ENCODE measurements at places on chromosomes 11 and 22. TPM values are rescaled to one million over a fixed set of nuclear protein-coding genes. Genes with fewer than 3 reads are reported as not detected.

DNA sequence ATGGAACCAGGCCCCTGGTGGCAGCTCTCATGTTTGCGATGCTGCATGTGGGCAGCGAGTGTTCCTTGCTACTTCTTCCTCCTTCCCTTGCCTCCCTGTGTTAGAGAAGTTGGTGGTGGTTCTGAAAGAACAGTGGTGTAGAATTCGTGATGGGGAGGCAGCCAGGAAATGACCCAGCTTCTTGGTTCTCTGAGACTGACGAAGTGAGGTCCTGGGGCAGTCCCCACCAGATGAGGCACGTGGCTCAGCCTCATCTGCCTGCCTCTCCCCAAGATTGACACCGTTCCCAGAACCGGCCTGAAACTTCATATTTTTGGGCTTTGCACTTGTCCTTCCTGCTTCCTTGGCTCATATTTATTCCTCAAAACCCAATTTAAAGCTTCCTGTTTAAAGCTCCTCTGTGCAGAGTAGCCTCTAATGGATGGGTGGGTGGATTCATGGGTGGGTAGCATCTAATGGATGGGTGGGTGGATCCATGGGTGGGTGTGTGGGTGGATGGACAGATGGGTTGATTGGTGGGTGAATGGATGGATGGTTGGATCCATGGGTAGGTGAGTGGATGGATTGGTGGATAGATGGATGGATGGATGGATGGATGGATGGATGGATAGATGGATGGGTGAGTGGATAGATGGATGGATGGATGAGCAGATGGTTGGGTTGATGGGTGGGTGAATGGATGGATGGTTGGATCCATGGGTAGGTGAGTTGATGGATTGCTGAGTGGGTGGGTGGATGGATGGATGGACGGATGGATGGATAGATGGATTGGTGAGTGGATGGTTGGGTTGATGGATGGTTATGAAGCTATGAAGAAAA is 77.3 kb upstream of the ATXN10 start:
- DNase-seq = no peak

GRCh38 chr11:3052109-3052479 is 5.1 kb downstream of the CARS1 start:
- no peak for DNase-seq

- DNase-seq = peak; percentile 82
Observed at GRCh38 chr22:28594797-28595462, 84.7 kb downstream of the TTC28 start.

GRCh38 chr11:134372961-134373360 is 39.1 kb downstream of the B3GAT1 start:
- DNase-seq = no peak

GRCh38 chr11:125079878-125080530 is 16.9 kb downstream of the SLC37A2 start:
- DNase-seq = no peak

- peak; percentile 97 for DNase-seq
Observed at GRCh38 chr22:26483439-26484359, at the start of the genes HPS4 and SRRD. HPS4 (minus strand) TSS chr22:26483783; CDS start chr22:26481762, 2,021 bp downstream. SRRD (plus strand) TSS chr22:26483877; CDS start chr22:26483891, 14 bp downstream.

The ANKK1 gene
- polyA plus RNA-seq = not detected

The PKP3 gene
- 7.2 TPM for polyA plus RNA-seq

The CREB3L1 gene
- 10.3 TPM for polyA plus RNA-seq

The RFPL3 gene
- not detected for polyA plus RNA-seq

The OR2AT4 gene
- not detected for polyA plus RNA-seq

The WNT11 gene
- polyA plus RNA-seq = 0.44 TPM

The ZFTA gene
- 8.3 TPM for polyA plus RNA-seq

The TIGD3 gene
- 1.5 TPM for polyA plus RNA-seq

The FAM180B gene
- polyA plus RNA-seq = not detected

The OR5D18 gene
- polyA plus RNA-seq = not detected

The CCDC15 gene
- 2.9 TPM for polyA plus RNA-seq
